ENCODE measurements at places on chromosomes 1 and 21.

- peak; percentile 98 for DNase-seq
These were observed 41.6 kb downstream of the GNG12 start for GRCh38 chr1:67791686-67792085.

GRCh38 chr1:211985556-211986264 is 49.6 kb downstream of the INTS7 start:
- DNase-seq: no peak

GRCh38 chr1:241630476-241630875 is 9.7 kb downstream of the CHML start:
- DNase-seq: no peak

DNA sequence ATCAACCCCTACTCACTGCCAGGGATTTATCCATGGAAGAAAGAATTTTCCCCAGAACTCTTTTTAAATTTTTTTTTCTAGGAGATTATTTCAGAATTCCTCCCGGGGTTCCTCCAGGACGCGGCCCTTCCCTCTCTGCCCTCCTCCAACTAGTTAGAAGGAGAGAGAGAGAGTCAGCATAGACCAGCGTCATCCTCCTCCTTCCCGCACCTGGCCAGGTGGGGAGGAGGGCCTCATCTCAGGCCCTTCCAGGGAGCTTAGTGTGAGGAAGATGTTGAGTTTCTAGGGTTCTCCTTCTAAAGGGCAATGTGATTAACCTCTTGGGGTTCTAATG is 63.6 kb downstream of the CDK18 start:
- no peak for DNase-seq

GRCh38 chr1:87231703-87232367 is 96.8 kb upstream of the LMO4 start:
- no peak for DNase-seq

DNA sequence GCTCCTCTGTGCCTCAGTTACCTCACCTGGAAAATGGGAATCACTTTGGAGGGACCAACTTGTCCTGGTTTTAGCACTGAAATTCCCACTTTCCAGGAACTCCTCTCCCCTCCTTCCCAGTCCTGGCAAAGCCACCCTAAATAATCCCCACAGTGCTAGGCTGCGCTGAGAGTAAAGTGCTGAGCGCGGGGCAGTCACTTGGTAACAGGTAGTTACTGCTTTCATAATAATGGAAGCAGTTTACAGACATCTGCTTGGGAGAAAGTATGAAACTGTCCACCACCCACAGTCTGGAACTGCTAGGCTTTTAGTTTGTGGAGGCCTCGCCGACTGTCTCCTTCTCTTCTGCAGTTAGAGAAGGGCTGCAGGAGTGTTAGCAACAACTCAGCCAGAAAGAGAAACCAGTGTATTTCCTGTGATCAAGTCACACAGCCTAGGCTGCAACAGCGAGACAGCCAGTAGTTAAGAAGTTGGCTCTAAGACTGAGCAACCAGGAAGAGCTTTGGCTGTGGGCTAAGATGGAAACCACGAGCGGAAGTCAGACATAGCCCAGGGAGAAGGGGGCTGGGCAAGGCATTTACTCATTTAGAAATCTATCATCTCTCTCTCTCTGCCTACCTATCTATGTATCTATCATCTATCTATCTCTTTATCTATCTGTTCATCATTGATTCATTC is 30.8 kb upstream of the ABCG1 start:
- no peak for DNase-seq

DNA sequence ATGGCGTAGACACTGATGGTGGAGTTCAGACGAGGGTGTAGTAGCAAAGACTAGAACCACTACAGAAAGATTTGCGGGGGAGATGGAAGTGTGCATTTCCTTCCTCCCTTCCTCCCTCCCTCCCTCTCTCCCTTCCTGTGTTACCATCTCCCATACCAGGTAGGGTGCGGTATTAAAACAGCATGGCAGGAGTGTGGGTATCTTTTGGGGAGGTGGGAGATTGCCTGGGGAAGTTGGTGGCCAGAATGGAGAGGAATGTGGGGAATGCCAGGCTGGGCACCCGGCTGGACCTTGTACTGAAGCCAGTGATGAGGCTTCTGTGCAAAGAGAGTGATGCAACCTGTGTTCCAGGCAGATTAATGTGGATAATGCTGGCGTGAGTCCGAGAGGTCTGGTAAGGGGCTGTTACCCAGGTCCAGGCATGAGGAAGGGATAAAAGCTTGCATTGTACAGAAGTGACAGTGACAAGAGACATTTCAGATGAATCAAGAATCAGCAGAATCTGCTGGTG is 30.3 kb upstream of the PPP2R5A start:
- no peak for DNase-seq

DNA sequence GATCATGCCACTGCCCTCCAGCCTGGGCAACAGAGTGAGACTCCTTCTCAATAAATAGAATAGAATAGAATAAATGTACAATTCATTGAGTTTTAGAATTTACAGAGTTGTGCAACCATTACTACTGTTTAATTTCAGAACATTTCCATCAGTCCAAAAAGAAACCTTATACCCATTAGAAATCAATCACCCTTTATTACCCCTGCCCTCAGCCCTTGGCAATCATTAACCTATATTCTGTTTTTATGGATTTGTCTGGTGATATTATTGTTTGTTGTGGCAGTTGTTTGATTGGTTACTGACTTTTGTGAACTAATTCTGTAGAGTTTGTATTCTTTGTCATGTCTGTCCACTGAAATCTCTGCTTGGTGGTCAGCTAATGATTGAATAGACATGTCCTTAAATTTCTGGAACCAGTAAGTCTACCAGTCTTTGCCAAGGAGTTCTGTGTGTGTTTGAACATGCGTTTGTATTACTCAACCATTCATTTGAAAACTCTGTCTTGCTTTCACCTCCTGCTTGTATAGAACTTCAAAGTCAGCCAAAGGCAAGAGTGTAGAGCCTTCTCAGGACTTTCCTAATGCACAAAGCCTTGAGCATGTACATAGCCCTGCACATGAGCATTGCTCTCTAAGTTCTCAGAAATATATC is 208.8 kb downstream of the GPR52 start:
- DNase-seq: no peak

GRCh38 chr1:84476225-84476624 is 2.8 kb upstream of the RPF1 start:
- no peak for DNase-seq

GRCh38 chr1:211532088-211532444 is 40.1 kb upstream of the RD3 start:
- no peak for DNase-seq

DNA sequence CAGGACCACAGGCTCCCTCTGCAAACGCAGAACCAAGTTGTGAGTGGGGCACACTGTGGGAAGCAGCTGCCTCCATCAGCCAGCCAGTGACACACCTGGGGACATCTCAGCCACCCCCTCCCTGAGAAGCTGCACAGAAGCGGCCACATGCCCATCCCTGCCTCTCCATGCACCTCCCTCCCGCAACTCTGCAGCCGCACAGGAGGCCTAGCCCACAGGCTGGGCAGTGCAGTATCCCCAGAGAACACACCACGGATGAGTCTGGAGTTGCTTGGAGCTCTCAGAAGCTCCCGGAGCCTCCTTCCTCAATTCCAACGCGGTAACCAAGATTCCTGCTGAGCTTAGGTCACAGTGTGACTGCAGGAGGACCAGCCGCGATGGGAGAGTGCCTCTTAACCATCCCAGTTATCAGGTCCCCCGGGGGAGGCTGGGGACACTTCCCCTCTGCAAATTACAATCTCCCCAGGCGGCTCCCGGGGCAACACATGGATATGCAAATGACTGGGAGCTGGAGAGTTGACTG is 1.2 kb upstream of the WNT3A start:
- DNase-seq: no peak

- DNase-seq: no peak
These were observed 28.5 kb upstream of the TMEM39B start for GRCh38 chr1:32044234-32044633.

DNA sequence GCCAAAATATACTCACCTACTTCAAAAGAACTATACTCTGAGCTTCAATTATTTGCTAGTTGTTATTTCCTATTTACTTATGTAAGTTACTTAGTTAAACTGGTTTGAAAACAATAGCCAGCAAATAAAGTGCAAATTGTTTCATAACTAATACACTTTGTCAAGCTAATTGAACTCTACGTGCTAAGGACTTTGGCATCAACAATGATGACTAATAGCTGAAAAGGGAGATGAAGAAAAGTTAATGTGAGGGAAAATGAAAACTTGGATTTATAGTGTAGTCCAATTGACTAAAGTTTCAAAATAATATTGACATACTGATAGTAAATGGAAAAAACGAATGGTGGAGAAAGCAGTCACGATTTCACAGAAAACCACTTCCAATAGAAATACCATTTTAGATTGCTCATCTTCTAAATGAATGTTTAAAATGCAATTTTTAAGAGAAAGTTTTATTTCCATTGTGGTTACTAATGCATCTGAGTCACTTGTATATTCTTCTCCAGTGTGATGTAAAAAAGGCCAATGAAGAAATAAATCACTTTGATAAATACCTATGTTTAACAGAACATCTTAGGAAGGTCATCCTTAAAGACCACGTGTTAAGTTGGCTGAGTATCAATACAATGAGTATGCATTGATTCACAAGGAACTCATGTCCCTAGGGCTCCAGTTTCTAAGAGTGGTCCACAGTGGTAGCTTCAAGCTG is 455.2 kb downstream of the LTN1 start:
- DNase-seq: peak; percentile 97

GRCh38 chr21:27691516-27691915 is 724.6 kb upstream of the ADAMTS5 start:
- DNase-seq: peak; percentile 56

GRCh38 chr1:91952187-91952586 is 3.0 kb downstream of the BRDT start:
- DNase-seq: no peak

DNA sequence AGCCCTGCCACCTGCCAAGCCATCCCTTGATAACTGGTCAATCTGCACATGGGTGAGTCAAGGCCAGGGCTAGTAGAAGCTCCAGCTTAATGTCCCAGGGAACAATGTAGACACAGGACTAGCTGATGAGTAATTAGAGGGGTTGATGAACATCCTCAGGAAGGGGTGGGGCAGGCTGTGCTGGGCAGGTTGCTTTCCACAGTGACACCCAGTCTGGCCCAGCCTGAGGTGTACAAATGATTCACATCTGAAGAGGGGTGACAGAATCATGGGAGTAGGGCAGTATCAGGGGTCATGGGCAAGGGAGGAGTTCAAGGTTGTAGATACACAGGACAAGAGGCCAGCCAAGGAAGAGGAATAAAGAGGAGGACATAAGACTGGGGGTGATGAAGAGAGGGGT is 4.3 kb downstream of the LPAR3 start:
- DNase-seq: no peak

DNA sequence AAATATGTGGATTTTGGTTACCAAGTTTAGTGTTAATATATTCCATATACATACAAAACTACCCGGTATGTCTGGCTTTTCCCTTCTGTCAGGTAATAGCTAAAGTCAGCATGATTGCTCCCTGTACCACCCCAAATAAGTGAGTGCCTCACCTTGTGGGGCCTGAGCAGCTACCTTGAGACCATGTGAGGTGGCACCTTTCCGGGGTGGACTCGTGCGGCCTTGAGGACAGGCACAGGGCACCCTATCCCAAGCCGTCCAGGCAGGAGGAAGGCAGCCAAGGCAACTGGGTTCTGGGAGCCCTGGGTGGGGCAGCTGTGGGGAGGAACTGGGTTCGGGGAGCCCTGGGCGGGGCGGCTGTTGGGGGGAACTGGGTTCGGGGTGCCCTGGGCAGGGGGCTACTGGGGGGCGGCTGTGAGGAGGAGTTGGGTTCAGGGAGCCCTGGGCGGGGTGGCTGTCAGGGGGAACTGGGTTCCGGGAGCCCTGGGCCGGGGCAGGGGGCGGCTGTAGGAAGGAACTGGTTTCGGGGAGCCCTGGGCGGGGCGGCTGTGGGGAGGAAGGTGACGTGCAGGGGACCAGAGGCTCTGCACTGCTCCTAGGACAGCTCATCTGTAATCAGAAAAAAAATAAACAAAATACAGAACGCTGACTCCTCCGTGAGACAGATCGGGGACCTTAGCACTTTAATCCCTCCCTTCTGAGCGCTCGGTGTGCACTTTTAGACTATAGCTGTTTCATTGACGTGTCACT is 63.3 kb downstream of the POFUT2 start:
- peak; percentile 15 for DNase-seq

Measured in EH (cell line).